ENCODE measurements at places on chromosomes 16 and 17.

GRCh38 chr16:78490847-78491246 lies 391.4 kb downstream of the WWOX start:
- DNase-seq = no peak

DNA sequence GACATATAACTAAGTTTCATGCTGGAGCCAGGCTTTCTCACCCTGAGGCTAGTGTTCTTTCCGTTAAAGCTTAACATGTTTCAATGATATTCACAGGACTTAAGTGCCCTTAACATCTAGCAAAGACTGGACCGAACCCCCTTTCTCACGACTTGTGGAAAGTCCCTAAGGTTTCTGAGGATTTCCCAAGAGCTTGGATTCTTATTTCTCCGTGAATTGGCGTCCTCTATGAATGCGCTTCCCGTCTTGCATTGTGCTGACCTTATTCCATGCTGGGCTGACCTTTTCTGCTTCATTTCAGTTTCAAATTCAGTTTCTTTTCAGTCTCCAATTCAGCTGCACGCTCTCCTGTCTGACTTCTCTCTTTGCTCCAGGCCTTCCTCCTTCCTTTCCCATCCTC lies 206.4 kb downstream of the HS3ST3A1 start:
- no peak for DNase-seq

DNA sequence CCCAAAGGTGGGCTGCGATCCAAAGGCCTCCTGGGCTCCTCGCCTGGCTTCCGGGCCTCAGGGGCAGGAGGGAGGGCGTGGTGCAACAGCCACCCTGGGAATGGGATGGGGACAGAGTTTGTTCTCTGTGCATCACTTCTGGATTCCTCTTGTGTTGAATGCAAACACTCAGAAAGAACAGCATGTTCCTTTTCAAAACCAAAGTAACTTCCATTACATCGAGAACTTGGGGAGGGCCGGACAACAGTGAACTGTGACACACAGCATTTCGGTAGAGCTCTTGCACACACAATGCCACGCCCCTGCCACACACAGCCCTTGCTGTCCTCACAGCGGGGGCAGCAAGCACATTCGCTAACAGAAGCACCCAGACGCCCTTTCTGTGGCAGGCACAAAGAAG lies 36.1 kb upstream of the FASN start:
- DNase-seq = no peak

DNA sequence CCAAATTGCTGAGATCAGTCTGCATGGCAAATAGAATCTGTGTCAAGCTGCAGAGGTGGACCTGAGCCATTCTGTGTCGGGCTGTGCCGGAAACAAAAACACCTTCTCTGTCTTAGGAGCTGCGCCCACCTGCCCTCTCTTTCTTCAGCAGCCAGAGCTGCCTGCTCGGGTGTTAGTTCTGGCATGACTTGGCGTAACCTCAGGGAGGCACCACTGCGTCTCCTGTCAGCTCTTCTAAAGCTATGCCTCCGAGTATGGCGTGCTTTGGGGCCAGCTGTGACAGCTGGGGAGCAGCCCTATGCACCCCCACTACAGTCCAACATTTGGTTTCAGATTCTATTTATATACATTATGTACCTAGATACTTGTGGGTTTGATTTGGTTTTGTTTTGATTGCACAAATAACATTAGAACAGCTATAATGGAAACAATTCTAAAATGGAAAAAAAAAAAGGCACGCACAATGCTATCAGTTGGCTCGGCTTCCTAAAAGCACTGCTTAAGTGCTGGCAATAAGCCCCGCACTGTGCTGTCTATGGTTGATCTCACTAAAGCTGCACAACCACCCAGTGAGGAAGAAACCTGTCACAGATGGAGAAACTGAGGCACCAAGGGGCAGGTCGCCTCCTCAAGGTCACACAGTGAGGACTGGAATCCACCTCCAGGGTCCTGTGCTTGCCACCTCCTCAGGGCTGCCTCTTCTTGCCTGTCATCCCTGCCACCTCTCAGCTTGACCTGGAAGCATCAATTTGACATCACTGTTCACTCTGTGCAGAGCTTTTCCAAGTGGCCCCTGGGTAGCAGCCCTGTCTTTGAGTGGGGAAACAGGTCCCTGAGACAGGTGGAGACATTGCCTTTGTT lies 18.7 kb upstream of the ADGRG1 start:
- DNase-seq = no peak

- no peak for DNase-seq
Observed at GRCh38 chr16:73154063-73154870, 106.3 kb upstream of the ZFHX3 start.

GRCh38 chr17:34386343-34386696 lies 23.3 kb upstream of the CCL1 start:
- no peak for DNase-seq

DNA sequence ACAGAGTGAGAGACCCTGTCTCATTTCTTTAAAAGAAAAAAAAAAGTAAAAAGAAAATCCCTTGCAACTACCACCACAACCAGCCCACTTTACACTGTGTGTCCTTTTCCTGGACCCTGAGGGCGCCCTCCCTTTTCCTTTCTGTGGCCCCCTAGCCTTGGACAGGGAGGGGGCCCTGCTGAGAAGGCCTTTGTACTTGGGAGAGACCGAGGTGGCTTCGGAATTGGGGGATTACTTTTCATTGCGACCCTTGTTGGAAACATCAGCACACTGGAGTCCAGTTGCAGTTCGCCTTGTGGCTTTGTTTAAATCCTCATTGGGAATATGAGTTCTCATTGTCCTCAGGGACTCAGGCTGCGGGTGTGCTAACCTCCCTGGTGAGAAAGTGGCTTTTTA lies 9.4 kb upstream of the DNASE1 start:
- no peak for DNase-seq

GRCh38 chr17:19553036-19553435 lies 19.4 kb downstream of the SLC47A1 start:
- DNase-seq = no peak

DNA sequence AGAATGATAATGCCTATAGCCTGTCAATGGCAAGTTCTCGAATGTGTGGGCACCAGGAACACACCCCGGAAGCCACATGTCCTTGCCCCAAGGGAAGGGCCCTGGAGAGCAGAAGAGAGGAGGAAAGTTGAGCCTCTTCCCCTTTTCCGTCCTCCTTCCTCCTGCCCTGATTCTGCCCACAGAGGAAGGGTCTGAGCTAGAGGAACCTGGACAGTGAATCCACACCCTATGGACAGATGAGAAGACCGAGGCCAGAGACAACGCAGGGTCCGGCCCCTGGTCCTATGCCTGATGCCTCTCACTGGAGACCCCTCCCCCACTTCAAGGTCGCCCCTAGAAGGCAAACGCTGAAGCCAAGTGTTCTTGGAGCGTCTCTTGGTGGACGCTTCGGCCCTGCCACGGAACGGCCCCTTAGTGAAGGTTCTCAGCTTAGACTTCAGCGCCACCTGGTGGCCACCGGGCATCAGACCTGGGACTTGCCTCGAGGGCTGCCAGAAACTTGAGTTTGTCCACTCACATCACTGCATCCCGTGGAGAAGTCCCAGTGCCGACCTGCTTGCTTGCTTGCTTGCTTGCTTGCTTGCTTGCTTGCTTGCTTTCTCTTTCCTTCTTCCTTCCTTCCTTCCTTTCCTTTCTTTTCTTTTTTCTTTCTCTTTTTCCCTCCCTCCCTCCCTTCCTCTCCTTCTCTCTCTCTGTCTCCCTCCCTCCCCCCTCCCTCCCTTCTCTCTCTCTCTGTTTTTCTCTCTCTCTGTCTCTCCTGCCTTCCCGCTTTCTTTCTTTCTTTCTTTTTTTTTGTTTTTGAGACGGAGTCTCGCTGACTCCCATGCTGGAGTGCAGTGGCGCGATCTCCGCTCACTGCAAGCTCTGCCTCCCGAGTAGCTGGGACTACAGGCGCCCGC lies 20.6 kb upstream of the SPNS3 start:
- DNase-seq = peak; percentile 55

- DNase-seq = no peak
Observed at GRCh38 chr17:13410874-13411273, 190.9 kb downstream of the HS3ST3A1 start.

- no peak for DNase-seq
Observed at GRCh38 chr17:79956853-79957252, 78.8 kb downstream of the TBC1D16 start.

GRCh38 chr17:68356520-68356919 lies 65.2 kb downstream of the ARSG start:
- no peak for DNase-seq

DNA sequence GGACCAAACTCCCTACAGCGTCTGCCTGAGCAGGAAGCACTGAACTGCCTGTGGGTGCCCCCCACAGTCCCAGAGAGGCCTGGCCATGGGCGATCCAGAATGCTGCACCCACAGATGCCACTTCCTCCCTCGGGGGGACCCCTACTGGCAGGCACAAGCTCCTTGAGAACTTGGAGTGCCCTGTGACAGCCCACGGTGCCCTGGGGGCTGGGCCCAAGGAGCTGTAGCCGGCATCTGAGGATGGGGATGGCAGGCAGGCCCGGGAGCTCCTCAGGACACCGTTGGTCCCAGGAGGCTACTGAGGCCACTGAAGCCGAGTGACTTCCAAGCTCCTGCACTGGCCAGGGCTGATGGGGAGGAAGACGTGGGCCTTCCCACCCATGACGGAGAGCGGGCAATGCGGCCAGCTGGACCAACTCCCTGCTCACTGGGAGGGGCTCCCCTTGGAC lies 15.1 kb upstream of the RASD1 start:
- DNase-seq = no peak

- DNase-seq = no peak
Observed at GRCh38 chr16:12099451-12100123, 123.1 kb downstream of the SNX29 start.

DNA sequence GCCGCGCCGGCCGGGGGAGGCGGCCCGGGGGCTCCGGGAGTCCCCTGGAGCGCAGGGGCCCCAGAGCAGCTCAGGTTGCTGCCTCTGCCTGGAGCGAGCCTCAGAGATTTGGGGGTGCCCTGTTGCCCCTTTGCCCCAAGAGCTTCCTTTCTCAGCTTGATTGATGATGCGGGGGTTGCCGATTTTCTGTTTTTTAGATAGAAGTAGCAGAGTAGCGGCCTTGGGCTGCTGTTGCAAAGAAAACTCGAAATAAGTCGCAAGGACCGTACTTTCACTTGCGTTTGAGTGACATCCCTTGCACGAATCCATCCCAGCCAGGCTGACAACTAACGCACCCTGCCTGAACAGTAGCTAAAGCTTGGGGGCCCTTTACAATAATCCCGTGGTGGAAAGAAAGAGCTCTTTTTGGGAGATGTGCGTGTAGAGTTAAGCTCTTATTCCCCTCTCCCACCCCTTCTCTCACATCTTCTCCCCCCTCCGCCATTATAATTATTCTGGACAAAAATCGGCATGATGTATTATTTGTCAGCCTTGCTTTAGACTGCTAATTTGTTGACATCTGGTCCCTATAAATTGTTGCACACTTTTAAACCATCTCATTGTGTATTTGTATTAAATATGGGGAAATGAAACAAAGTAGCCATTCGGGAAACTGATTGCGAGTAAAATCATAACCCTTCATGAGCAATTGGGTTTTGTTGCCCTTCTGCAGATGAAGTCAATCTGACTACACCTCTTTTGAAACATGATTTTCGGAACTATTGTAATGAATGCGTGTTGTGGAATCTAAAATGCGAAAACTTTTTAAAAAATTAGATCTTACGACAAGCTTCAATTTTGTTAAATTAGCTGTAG lies 873 bp downstream of the USP10 start:
- DNase-seq = no peak

- no peak for DNase-seq
Observed at GRCh38 chr17:67671493-67671892, 46.2 kb upstream of the NOL11 start.

DNA sequence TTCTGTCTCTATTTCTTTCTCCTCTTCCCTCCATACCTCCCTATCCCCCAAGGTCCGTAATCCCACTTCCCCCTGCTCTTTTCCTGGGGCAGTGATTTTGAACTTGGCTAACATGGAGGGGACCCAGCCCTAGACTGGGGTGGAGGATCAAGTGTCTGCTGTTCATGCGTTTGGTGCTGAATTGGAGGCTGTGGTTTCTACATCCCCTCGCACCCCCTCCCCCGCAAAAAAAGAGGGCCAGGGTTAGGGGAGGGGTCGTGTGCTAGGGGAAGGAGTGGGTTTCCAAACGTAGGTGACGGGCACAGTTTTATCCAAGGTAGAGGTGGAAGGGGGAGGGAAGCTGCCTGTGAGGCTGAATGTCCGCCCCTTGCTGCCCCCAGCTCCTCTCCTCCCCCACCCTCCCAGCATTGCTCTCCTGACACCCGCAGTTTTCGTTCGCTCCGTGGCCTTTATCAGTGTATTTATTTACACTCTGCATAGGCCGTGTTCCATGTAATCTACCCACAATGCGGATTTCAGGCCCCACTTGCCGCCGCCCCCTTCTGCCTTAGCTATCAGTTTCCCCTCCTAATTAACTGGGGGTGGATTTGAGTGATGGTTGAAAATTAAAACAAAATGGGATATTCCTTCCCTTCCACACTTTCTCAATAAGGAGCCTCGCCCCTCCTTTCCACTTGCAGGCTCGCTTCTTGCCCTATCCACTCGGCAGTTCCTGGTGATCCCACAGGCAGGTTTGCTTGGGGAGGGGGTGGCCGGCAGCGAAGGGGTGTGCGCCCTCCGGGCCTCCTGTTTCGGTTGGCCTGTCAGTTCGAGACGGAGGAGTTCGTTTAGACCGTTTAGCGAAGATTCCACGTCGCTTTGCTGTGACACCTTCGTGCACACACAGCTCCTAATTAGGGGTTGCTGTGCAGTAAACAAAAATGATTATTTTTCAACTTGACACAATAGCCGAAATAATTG lies 2.0 kb downstream of the GNAO1 start:
- DNase-seq = no peak

GRCh38 chr16:1134776-1135458 lies 18.0 kb upstream of the CACNA1H start:
- no peak for DNase-seq

DNA sequence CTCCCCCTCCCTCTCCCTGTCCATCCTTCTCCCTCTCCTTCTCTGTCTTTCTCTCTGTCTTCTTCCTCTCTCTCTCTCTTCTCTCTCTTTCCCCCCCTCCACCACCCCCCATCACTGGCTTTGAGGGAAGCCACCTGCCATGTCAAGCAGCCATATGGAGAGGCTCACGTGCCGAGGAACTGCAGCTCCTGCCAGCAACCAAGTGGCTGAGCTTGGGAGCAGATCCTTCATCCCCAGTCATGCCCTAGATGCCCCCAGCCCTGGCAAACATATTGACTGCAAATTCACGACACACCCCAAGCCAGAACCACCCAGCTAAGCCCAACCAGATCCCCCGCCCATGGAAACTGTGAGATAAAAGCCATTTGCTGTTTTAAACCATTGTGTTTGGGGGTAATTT lies 40.9 kb upstream of the RBFOX3 start:
- DNase-seq = no peak

DNA sequence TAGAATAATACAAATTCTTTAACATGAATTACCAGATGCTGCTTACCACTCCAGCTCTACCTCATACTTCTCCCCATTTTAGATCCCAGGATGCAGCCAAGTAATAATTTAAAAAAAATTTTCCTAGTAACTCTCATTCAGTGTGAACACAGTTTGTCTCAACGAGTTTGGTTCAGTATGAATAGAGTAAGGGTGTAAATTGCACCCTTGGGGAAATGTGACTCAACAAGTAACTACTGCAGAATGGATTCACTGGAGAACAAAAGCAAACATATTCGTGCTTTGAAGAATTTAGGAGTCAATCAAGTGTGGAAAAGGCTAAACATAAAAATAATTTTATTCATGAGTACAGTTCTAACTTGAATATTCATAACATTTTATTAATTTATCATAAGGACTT lies 23.0 kb downstream of the KCNJ16 start:
- no peak for DNase-seq
